ENCODE measurements at places on chromosomes 4 and X.

DNA sequence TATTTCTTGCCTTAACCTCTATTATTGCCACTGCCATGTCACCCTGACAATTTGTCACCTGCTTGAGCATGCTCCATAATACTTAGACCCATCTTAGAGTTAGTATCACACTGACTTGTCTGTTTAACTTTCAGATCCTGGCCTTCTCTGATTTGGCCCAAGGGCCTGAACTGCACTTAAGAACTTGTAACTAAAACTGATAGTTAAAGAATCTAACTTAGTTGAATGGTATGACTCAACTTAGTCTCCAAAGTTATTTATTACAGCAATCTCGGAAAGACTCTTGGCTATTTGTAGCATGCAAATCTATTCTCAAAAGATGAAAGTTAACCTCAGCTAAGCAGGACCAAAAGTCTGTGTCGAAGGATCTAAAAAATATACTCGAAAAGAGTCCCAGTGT, 72.3 kb downstream of the IGSF1 start:
- no peak for DNase-seq

GRCh38 chr4:89420507-89420906, 112.9 kb upstream of the GPRIN3 start:
- DNase-seq: no peak

DNA sequence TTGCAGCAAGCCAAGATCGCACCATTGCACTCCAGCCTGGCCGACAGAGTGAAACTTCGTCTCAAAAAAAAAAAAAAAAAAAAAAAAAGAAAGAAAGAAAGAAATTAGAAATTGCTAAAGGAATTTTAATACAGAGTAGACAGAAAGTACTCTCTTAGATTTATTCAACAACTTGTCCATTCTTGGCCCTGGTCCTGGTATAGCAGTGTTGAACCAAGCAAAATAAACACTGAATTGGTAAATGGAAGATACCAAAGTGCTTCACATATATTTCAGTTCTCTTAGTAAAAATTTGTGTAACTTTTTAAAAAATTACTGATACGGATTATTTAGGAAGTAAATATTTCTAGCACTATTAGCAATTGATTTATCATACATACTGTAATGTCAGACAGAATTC, 165.9 kb upstream of the TLL1 start:
- DNase-seq: no peak

DNA sequence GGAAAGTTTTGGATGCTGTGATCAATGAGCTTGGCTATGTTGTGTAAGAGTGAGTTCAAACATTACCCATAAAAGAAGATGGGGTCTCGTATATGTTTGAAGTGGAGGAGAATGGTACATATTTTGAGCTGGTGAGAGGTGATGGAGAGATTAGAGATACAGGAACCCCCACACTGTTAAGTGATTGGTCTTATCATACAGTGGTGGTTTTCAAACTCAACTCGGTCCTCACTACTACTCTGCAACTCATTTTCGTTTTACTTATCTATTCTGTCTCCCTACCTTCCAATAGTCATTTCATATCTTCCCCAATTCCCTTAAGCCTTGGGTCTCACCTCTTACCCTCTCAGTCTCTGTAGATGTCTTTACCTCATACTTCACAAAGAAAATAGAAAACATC, 16.4 kb upstream of the TNIP3 start:
- DNase-seq: no peak

DNA sequence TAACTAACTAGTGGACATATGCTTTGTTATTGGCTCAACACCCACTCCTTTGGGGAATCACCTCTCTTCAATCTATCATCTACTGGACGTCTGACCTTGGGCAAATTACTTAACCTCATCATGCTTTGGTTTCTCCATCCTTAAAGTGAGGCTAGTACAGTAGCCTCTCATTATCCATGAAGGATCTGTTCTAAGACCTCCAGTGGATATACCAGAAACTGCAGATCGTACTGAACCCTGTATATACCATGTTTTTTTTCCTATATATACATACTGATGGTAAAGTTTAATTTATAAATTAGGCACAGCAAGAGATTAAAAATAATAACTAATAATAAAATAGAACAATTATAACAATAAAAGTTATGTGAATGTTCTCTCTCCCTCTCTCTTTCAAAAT, 56.2 kb downstream of the HMGB3 start:
- no peak for DNase-seq

DNA sequence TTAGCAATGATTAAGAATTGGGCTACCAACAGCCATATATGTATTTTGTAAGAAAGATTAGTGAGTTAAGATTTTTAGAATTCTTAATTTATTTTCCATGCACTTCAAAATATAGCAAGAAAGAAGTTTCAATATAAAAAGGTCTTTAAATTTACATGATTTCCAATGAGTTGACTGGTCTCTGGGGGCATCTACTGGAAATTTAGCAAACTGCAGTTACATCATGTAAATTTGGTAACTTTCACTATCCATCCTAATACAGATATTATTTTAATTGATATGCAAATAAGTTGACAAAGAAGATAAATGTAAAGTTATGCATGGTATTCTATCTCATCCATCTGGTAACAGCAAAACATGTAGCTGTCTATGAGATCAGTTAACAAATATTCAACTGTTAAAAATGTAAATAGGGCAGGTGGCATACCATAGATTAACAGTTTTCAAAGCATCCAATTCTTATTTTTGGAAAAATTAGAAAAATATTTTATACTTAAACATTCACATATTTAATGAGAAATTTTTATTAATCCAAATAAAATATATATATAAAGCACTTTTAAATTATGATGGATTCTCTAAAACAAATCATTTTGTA, 29.1 kb downstream of the TTC29 start:
- DNase-seq: no peak

DNA sequence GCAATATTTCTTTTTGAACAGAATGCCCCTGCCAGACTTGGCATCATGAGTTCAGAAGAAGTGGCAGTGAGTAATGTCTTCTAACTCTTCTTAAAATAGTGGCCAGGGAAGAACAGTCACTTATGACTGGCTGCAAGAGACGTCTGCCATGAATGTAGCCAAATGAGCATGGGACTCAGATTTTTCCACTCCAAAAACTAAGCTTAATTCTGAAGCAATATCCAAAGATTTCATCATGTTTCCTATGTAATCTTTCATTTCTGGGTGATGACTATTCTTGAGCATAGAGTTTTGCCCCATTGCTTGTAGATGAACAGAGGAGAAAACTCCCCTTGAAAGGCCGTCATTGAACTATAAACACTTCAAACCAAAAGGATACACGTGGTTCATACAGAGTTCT, 11.8 kb downstream of the AMBN start:
- DNase-seq: no peak

DNA sequence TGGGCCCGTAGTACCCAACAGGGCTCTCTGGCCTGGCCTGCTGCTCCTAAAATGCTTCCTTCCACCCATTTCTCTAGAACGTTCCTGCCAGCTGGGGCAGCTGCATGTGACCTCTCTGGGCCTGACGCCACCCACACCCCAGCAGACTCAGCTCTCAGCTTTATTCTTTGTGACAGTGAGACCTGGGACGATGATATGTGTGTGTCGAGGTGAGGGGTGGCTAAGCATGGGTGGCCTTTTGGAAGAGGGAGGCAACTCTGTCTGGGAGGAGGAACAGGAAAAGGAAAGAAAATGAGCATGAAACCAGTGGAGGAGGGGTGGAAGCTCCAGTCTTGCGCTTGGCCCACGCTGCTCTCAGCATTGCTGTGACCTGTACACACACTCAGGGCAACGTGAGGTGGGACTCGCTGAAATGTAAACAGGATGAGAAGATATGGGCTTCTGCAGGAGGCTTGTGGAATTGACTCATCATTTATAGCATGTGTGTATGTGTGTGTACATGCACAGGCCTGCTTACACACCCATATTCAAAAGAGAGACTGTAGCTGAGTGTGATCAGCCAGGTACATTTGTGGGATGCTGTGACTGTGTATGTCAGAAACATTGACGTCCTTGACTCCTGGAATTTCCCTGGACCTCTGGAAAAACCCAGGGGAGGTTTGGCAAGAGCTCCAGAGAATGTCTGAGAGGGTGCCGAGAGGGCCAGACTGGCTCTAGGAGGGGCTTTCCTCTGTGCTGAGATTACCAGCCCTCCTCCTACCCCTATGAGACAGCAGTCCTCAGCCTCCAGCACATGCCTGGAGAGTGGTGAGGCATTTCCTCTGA, 137.9 kb downstream of the PJA1 start:
- no peak for DNase-seq

- DNase-seq: no peak
Observed at GRCh38 chr4:7024336-7024890, 18.8 kb upstream of the TADA2B start.

- DNase-seq: no peak
Observed at GRCh38 chr4:111213531-111213930, 590.7 kb upstream of the PITX2 start.

GRCh38 chr4:38387348-38387747, 276.7 kb upstream of the KLF3 start:
- no peak for DNase-seq

DNA sequence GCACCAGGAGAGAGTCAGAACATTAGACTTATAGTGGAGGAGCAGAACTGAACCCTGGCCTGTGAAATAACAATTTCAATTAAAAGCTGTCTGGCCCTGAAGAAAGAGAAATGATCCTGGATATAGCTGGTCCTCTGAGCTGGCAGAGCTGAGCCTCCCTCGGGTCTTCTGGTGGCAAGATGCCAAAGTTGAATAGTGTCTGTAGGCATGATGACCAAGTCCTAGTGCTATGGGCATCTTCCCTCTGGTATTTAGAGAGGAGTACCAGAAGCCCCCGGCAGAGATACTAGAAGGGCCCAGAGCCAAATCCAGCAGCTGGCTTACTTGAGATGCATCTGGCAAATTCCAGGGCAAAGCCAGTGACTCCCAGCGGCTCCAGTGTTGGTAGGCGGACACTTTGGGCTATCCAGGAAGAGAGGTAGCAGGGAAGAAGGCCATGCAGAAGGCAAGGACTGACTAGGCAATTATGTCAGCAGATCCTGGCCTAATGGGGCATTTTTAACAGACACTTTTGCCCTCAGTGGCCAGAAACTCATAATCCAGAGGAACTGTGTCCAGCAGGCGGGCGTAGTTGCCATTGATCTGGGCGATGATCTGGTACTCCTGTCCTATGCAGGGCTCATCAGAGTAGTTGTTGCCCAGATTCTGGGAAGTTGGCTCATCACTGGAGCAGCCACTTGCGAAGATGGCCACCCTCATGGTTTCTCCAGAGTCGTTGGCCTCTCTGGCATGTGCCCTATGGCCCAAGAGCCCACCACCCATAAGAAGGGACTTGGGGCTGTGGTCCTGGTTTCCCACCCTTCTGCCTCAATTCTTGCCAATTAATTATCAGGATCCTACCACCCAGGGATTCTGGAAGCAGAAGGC, 17.9 kb downstream of the VSIG4 start:
- no peak for DNase-seq

DNA sequence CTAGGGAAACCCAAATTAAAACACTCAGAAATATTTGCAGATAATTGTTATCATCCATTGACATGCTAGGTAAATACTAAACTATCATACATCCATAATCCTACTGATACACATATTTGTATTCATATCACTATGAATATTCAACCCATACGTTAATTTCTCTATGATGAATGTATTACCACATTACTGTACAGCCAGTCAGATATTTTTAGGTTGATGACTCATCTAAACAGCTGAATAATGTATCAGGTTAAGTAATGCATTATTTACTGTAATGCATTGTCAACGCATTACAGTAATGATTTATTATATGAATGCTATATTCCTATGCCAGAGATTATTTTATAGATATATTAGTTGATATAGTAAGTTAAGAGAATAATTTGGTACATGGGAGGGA, 37.1 kb downstream of the VEGFC start:
- no peak for DNase-seq

DNA sequence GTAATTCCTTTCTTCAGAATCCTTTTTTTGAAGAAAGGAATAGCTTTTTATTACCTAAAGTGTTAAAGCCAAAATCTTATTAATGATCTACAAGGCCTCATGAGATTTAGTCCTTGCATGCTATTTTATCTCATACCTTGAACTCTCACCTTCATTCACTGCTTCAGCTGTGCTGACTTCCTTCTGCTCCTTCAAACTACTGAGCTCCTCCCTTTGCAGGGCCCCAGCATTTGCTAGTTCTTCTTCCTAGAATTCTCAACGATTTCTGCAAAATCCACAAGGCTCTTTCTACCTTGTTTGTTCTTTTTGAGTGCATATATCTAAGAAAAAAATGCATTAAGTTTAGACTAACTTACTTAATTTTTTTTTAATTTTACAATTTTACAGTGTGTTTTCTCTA, 619.5 kb downstream of the EPHA5 start:
- DNase-seq: no peak

DNA sequence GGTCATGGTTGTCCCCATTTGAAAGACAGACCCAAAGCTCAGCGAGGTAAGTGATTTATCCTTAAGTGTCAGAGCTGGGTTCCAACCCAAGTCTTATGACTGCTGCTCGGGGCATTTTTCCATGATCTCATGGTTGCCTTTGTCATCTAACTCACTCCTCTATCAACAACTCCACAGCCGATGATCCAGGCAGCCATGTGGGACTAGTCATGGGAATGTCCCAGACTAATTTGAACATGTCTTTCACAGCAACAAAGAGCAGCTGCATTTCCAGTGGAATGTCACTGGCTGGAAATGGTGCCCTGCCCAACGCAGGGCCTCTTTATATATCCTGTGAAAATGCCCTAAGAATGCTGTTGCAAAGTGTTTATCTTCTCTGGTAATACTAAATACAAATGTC, 284.8 kb upstream of the PPARGC1A start:
- no peak for DNase-seq

DNA sequence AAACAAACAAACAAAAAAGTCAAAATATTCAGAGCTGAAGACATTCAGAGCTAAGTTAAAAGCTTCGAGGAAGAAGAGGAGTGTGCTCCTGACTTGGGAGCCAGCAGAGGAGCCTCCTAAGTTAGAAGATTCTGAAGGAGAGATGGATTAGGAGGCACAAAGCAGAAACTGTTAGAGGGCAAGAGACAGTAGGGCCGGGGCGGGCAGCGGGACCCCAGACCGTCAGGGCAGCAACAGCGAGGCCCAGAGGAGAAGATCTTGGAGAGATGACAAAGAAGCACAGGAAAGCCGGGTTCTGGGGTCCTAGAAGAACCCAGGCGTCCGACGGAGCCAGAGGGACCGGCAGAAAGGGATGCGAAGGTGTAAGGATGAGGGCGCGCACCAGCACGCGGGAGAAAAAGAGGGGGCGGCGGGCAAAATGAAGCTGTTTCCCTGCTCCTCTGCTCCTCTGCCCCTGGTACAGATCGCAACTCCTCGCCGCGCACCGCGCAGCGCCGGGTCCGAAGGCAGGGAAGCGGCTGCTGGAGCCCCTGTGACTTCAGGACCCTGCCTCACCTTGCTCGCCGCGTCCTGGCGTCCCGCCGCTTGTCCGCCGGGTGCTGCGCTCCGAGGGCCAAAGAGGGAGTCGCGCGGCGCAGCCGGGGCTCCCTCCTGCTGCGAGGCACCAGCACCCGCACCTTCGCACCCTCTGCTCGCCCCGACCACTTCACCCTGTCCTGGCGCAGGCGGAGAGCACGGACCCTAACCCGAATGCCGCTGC, 477 bp downstream of the KLHL13 start:
- DNase-seq: no peak
